ENCODE measurements at places on chromosomes 3 and 15.

DNA sequence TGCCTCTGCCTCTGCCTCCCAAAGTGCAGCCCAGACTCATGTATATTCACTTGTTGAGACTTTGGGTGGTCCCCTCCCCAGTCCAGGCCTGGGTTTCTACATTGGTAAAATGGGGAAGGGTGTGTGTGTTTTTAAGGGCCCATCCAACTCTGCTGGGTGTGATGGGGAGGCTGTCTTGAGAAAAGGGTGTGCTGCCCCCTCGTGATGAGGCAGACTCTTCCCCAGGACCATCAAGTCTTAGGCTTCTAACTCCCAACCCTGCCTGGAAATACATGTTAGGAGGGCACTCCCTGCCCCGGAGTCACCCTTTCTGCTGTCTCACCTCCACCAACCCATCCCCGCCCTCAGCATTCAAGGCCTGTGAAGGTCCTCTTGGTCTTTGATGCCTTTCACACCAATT, 4.4 kb upstream of the PTPN23 start:
- DNase-seq = no peak

DNA sequence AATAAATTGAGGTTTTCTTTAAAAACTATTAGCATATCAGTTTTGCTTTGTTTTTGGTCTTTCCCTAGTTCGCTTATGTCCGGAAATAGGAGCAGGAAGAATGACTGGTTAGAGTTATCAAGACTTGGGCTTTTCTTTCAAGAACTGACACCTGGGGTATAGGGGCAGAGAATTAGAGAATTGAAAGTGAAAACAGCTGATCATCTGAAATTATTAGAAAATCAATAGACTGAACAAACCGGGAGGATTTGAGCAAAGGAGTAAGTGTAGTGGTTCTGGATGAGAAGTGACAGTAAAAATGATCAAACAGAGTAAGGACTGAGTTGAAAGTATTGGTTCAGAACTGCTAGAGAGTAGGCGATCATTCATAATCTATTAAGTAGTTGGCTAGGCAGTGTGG, 6.0 kb downstream of the MINDY2 start:
- DNase-seq = no peak

GRCh38 chr3:139679220-139679775, 1.5 kb upstream of the NMNAT3 start:
- DNase-seq = no peak

DNA sequence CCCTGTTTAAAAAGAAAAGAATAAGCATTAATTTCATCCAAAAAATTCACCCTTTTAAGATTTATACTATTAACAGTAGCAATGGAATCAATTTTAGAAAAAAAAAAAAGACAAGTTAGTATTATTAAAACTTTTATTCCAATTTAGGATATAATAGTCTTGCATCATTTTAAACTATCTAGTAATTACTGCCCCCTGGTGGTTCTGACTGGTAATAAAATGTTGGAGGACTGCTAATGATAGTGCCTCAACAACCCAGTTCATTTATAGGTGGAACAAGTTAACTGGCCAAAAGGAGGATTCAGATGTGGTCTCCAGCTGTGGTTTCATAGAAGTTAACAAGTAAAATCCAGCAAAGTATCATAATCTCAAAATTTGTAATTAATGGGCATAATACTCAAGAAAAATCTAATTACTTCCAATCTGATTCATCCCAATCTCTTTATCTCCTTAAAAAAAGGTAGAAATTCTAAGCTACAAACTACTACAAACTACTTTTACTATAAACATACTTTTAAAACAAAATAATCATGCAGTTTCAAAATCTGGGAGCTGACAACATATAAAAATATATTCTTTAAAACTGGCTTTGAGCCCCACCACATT, 30.7 kb upstream of the WDR49 start:
- DNase-seq = no peak

DNA sequence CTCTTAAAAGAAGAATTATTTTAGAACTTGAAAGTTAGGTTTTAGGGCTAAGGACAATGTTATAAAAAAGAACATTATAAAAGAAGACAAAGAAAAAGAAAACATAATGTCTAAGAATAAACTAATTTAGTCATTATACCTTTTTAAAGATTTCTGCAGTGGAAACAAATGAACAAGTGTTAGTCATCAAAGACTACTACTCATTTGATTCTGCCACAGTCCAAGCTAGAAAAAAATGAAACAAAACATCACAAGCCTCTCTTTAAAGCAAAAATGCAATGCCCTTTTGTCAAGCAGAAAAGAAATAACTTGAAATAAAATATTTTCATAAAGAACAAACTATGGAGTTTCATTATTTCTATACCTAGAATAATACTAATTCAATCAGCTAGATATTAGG, 102.0 kb downstream of the TBC1D5 start:
- DNase-seq = no peak

- DNase-seq = no peak
Measured at GRCh38 chr3:194321693-194322640, 29.2 kb downstream of the CPN2 start.

- no peak for DNase-seq
Measured at GRCh38 chr3:187228740-187229139, 31.5 kb downstream of the RTP1 start.

DNA sequence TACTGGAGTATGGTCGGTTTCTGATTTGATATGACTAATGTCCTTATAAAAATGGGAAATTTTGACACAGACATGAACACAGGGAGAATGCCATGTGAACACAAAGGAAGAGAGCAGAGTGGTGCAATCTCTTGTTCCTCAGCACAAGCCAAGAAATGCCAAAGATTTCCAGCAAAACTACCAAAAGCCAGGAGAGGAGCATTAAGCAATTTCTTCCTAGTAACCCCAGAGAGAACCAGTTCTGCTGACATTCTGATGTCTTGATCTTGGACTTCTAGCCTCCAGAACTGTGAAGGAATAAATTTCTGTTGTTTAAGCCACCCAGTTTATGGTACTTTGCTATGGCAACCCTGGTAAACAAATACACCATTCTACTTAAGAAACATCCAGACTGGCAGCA, 227.8 kb upstream of the MRPL3 start:
- DNase-seq = no peak

DNA sequence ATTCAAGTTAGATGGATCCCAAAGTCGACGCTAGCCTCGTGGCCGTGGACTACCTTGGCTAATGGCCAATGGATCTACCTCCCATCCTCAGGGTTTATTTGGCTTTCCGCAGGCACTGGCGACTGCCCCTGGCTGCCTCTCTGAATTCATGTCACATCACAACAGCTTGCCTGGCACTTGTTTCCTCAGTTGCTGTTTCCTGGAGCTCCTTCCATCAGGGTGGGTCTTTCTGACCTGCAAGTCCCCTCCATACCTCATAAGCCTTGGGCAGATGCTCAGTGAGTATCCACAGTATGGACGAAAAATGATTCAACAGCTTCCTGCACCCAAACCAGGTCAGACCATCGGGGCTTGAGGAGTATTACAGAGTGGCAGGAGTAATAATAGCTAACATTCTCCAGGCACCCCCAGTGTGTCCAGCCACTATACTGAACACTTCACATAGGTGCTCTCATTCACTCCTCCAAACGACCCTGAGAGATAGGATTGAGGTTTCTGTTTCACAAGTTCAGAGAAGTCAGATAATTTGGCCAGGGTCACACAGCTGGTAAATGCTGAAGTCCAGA, 311.5 kb downstream of the TLE3 start:
- no peak for DNase-seq

- peak; percentile 57 for DNase-seq
Measured at GRCh38 chr3:188092648-188093047, 61.3 kb upstream of the LPP start.

GRCh38 chr15:63180746-63181145, 8.7 kb upstream of the RAB8B start:
- DNase-seq = no peak
